ENCODE measurements at places on chromosomes 2 and 18. TPM values are rescaled to one million over a fixed set of nuclear protein-coding genes. Genes with fewer than 3 reads are reported as not detected.

The NOSTRIN gene
- 50.2 TPM for total RNA-seq

The IL1RL2 gene
- total RNA-seq = 1.4 TPM

GRCh38 chr2:85811180-85812093 is 57.6 kb downstream of the ATOH8 start:
- no peak for DNase-seq

DNA sequence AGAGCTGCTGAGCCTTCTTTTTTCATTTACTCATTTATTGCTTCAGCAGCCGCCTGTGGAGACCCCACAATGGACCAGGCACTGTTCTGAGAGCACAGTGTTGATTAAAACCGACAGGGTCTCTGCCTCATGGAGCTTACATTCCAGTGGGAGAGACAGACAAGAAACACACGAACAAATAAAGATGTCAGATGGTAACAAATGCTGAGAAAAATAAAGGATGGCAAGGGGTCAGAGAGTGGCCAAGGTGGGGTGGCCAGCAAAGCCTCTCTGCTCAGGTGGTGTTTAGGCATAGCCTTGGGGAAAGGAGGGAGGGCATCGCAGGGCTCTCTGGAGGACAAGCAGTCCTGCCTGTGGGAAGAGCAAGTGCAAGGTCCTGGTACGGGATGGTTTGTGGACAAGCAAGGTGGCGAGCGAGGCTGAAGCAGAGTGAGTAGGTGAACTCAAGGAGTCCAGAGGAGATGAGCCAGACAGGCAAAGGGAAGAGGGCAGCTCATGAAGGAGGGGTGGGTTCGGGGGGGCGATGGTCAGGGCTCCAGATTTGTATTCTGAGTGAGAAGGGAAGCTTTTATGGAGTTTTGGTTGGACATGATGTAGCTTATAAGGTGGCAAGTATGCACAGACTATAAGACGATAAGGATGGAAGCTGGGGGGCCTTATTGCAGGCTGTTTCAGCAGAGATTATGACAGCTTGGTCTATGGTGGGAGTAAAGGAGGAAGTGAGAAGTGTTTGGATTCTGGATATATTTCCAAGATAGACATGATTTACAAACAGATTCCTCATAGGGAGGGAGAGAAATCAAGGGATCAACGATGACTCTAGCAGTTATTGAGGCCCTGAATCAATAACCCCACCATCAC is 8.8 kb upstream of the ITGB6 start:
- DNase-seq = no peak

- DNase-seq = no peak
Measured at GRCh38 chr2:12048550-12048949, 302.1 kb downstream of the LPIN1 start.

DNA sequence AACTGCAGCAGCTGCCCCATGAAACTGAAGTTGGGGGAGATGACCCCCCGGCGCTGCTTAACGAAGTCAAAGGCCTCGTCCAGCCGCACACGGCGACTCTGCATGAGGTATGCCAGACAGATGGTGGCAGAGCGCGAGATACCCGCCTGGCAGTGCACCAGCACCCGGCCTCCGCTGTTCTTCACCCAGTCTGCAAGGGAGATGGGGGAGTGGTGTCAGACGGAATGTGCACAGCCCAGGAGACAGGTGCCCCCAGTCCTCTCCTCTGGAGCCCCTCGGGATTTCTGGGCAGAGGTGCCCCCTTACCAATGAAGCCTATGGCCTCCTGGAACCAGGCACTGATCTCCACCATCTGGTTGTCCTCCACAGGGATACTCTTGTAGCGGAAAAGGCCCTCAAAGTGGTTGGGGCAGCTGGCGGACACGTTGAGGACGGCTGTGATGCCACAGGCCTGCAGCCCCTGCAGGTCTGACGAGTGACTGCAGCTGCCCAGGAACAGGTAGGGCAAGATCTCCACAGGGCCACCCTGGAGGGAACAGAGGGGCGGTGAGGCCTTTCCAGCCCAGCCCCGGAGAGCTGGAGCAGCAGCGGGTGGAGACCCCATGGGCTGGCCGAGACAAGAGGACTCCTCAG is 1.3 kb downstream of the DUSP2 start:
- DNase-seq = no peak
